Right ventricle myocardium superior (tissue), 1 donor: ENCODE measurements at places on chromosomes 12 and 14. TPM values are rescaled to one million over a fixed set of nuclear protein-coding genes. Genes with fewer than 3 reads are reported as not detected.

CD163 gene
- 72.0 TPM for total RNA-seq

PLCZ1 gene
- not detected for total RNA-seq

GLIPR1L1 gene
- total RNA-seq = not detected

SLC25A21 gene
- total RNA-seq = 0.78 TPM

PIWIL1 gene
- not detected for total RNA-seq

TMPRSS12 gene
- total RNA-seq = not detected

DNA sequence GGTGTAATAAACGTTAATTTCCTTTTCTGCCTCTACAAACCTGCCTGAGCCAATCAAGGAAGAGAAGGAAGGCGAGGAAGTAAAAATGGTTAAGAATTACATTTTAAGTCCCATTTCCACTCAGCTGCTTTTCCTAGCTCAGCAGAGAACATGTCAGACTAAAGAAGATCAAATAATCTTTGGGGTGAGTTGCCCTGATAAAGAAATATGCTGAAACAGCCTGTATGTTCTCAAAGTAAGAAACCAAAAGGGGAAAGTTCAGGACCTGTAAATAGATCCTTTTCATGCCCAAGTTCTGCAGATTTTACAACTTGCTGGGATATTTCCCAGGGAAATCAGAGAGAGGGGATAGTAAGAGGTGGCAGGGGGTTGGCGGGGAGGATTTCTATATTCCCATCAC is 55.5 kb downstream of the PHLDA1 start:
- no peak for DNase-seq

DNA sequence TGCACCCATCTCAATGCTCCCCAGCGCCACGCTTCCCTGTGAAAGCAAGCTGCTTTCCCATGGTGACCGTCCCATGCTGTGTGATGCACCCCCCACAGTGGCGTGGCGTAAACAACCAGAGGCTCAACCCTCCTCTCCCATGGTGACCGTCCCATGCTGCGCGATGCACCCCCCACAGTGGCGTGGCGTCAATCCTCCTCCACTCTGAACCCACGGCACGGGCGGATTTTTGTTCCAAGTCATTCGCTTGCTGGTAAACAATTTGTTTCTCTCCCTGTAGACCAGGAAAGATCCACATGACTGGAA is 8.9 kb downstream of the STX2 start:
- no peak for DNase-seq

GRCh38 chr14:28083389-28083788 is 683.2 kb upstream of the FOXG1 start:
- DNase-seq = no peak

DNA sequence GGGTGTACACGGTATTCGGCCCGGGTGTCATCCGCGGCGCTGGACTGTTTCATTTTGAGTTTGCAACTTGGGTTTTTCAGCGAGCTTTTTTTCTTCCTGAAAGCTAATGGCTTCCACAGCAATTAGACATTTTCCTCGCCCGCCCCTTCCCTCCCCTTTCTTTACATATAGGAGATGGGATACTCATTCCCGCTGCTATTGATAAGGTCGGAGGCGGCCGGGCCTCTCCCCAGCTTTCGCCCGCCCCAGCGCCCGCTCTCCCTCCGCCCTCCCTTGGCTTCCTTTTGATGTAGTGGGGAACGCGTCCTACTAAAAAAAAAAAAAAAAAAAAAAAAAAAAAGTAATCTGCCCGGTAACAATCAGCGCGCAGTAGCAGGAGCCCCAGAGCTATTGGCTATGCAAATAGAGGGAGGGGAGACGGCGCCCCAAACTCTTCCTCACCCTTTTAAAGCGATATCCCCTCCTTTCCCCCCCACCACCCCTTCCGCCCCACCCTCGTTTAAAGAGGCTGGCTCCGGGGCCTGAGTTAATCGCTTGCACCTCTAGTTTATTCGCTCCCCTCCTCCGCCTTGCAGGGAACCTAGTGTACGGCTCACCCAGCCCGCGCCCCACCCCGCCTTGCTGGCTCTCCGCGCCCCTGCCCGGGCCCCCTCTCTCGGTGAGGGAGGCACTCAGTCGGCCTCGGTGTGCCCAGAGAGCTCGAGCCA is 1.7 kb upstream of the CCND2 start:
- DNase-seq = peak; percentile 84

DNA sequence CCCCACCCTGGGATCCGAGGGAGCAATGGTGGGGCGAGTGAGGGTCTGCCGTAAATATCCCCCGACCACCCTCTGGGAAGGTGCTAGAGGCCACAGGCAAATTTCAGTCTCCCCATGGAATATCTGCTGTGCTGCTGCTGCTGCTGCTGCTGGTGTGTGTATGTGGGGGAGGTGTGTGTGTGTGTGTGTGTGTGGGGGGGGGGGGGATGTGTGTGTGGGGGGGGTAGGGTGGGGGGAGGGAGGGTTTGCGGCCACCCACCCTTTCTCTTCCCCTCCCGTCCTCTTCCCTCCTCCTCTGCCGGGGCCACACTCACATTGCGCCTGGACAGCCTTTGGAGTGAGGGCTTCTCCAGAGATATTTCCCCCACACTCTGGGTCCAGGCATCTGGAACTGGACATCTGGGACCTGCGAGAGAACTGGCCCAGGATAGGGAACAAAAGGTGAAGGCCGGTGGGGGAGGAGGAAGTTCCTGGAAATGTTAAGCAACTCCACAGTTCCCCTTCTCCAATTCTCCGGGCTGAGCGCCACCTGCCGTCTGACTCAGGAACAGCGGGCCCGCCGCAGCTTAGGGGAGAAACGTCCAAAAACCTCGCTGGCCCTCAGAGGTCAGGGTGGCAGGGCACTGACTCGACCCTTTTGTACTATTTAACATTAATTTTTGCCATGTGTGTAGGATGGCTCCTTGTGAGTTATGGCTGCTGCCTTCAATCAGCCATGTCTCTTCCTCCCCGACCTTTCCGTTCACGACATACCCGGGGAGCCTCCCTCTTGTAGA is at the start of gene C1RL:
Gene C1RL (minus strand): TSS at position 419 of the 776 bp plus-strand sequence. CDS start 34 bp downstream, at position 385.
- DNase-seq = peak; percentile 95

GRCh38 chr12:25734529-25735180 is 181.6 kb upstream of the LMNTD1 start:
- no peak for DNase-seq

GRCh38 chr12:27513155-27513824 is 10.7 kb upstream of the PPFIBP1 start:
- DNase-seq = no peak

GRCh38 chr12:32589165-32589865 is 89.8 kb upstream of the DNM1L start:
- no peak for DNase-seq

- no peak for DNase-seq
Observed at GRCh38 chr12:65667932-65668331, 156.4 kb upstream of the HMGA2 start.

DNA sequence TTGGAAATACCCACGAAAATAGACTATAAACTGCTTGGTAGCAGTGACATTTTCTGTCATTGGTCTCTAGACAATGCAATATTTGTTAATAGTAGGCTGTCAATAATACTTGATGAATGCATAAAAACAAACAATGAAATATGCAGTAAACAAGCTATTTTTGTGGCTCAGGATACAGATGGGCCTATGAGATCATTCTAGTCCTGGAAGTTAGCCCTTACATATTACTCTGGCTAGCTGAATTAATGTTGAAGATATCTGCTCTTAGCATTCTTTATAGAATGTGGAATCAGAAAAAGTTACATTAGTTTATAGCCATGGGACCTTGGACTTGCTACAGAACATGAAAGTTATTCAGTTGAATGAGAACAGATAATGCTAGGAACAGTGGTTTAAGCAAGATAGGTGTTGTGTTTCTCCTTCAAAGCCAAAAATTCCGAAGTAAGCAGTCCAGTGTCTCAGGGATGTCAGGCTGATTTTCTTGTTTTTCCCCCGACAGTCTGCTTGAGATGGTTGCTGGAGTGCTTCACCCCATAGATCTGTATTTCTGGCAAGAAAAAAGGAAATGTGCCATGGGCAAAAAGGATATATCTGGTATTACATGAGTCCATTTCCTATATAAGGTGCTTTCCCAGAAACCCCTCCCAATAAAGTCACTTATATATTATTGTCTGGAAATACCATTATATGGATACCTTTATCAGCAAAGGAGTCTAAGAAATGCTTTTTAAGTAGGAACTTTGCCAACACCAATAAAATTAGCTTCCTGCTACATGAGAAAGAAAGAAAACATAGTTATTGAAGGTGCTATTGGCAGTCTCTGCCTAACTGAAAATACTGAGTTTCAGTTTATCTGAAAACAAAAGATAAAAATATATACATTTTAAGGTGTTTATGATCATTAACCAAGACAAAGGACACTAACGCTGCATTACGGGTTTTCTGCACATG is 619.4 kb upstream of the ATP2B1 start:
- DNase-seq = no peak

GRCh38 chr12:45077251-45077650 is 26.4 kb upstream of the DBX2 start:
- no peak for DNase-seq
